ENCODE measurements at places on chromosomes 13 and 19.

DNA sequence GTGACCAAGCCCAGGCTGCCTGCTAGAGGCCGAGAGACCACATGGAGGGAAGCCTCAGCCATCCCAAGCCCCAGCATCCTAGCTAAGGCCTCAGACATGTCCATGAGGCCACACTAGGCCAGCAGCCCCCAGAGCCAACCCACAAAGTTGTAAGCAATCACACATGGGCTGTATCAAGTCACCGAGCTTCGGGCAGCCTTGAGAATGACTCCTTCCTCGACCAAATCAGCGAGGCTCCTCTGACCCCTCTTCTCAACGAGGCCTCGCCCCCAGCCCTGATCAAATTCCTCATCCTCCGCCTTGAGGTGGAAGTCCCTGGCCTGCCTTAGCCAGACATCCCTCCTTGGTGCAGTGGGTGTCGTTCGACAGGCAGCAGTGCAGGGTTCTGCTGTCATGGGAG, 1.9 kb upstream of the SPACA7 start:
- DNase-seq = no peak

DNA sequence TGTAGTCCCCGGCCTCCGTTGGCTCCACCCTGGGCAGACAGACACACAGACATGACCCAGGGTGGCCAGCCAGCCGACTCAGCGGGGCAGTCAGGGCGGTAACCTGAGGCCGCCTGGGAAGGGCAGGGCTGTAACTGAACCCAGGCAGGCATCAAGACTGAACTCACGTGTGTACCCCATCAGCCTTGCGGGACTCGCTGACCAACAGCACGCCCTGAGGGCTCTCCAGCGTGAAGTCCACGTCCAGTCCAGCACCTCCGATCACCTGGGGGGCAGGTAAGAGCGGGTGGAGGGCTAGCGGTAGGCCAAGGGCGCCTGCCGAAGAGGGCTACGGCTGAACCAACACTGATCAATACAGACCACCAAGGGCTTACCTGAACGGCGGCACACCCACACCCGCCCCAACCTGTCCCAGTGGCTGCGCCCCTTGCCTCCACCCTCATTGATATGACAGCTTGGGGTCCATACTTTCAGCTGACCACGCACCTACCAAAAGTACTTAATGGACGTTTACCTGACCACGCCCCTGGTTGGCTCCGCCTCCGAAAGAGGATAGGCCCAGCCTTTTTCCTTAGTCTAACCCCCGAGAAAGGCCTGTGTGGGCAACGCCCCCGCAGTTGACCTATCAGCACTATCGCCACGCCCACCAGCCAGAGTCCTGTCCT, 791 bp downstream of the TMED1 start:
- peak; percentile 95 for DNase-seq

GRCh38 chr19:58093071-58093470, 5.0 kb downstream of the ZSCAN18 start:
- DNase-seq = no peak

DNA sequence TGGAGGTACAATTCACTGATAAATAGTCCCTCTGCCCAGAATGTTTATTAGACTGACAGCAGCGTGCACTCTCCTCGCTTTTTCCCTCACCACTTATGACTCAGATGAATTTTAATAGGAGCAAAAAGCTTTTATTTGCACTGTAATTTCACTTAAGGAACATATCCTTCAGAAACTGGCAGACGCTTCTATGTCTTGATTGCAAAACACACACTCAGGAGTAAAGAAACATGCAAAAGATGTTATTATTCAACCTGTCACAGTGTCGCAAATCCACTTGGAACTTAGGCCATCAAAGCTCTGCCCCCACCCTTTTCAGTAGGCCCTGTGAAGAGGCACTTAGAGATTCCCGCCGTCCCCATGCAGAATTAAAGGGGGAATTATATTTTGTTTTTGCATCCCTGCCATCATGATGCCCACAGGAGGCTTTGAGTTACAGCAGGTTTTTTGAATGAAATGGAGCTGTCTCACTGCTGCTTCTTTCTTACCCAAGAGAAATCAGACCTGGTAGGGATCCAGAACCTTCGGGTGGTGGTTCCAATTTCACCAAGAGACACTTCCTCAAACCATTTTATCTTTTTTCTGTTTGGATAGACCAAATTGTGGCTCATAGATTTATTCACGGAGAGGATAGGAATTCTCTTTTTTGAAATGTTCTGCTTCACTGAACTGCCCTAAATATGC, 74.5 kb downstream of the GGACT start:
- no peak for DNase-seq

GRCh38 chr13:32029684-32030083, 1.9 kb upstream of the FRY start:
- no peak for DNase-seq

GRCh38 chr19:38877781-38878574, at the start of gene RINL:
Gene RINL (minus strand): TSS chr19:38878275. CDS start chr19:38876742, 1,533 bp downstream.
- no peak for DNase-seq

DNA sequence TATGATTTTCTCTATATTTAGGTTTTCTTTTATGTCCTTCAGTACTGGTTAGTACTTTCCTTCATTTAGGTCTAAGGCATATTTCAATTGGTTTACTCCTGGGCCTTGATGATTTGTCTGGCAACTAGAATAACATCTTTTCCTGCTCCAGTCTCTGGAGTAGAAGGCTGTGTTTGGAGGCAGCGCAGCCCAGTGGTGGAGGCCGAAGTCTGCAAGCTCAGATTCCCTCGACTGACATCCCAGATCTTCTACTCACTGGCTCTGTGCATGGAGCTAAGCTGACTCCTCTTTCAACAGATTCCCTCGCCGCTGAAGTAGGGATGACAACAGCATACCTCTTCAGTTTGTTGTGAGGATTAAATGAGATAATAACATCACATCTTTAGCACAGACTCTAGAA, 141.0 kb downstream of the RAP2A start:
- no peak for DNase-seq

GRCh38 chr13:64529874-64530485, 2700.2 kb downstream of the PCDH9 start:
- no peak for DNase-seq

DNA sequence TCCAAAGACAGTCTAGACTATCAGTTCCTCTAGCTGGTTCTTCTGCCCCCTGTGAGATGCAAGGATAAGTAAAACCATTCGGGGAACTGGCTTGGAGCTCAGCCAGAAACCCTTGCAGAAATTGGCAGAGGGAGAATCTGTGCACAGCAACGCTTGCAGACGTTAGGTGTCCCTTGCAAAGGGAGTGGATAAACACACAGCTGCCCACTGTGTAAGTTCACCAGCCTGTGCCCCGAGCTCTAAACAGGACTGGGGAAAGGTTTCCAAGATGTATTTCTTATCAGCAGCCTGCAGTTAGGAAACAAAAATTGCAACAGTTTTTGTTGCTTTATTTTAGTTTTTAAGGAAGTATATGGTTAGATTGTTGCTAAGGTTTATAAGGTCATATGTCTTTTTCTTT, 19.0 kb upstream of the ADGRE1 start:
- DNase-seq = no peak

- peak; percentile 8 for DNase-seq
Observed at GRCh38 chr13:106432636-106433035, 102.8 kb downstream of the EFNB2 start.

DNA sequence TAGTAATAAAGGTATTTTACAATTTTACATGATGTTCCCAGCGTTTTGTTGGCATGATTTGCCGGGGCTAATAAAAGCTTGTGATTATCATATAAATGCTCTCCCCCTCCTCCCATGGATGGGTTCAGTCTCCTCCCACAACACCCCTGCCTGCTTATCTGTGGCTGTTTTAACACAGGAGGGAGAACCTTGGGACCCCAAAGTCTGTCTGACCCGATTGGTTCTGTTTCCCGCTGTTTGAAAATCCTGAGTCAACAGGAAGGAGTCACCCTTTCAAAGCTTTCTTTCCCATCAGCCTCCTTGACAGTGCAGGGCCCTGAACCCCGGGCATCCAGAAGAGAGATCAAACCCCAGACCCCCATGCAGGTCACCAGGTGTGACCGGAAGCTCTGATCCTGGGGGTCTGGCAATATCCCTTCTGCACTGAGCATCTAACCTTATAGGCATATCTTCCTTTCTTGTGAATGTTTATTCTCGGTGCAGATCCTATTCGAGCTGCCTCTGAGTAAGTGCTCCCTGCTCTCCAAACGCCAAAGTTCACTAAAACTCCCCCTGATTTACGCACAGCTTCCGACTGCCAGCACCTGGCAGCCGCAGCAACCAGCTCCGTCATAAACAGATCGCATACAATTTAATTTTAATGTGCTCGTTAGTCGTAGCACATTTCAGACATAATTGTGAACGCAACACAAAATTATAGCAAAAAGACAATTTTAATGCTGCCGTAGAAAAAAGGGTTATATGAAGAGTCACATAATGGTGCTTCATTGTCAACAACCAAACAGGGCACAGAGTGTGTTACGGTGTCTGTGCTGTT, 74.8 kb downstream of the TSHZ3 start:
- DNase-seq = no peak

- no peak for DNase-seq
Observed at GRCh38 chr13:73025217-73026012, 33.4 kb upstream of the KLF5 start.

DNA sequence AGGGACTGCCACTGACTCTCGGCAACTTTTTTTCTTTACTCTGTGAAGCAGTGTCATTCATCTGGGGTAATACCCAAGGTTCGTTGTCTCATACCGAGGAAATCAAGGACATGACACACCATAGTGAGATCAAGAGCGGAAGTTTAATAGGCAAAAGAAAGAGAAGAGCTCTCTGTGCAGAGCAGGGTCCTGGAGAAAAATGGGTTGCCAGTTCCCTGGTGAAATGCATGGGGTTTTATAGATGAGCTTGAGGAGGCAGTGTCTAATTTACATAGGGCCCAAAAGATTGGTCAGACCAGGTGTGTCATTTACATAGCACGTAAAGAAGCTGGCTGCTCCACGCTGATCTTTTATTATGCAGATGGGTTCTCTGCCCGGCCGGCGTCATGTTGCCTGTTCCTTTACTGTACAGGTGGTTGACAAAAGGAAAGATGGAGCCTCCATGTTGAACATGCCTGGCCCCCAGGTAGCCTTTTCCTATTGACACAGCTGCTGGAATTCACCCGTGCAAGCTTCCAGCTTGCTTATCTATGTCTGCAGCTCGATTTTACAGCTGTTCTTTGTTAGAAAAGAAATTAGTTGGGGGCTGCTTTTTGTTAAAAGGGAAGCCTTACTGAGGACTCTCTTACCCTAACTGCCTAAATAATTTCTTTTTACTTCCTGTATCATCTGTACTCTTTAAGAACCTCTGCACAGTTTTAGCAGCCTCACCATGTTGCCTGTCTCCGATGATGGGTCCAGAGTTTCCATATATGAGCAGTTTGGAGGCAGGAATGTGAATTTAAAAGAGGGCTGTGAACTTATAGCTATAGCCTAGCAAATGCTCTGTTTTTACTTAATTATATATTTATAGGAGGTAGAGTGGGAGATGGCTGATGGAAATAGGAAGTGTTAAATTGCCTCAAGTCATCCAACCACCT, 98.0 kb upstream of the DIAPH3 start:
- DNase-seq = no peak
